ENCODE measurements at places on chromosomes 1 and 21.

GRCh38 chr1:233662575-233663304 lies 48.8 kb downstream of the KCNK1 start:
- DNase-seq: no peak

DNA sequence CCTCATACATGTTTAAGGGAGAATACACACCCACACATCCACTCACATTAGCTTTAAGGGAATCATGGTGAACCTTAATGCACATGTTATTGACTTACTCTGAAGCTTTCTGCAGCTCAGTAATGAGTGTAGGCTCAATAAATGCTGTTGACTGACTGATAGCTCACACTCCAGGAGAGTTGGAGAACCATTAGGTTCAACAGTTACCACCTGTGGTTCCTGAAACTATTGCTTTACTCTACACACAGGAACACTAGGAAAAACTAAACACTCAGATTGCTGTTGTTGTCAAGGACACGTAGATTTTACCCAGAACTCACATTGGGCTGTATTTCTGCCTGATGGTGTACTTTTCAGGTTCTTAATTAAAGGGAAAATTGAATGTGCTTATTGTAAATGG lies 37.3 kb downstream of the ZC3H11B start:
- DNase-seq: no peak

DNA sequence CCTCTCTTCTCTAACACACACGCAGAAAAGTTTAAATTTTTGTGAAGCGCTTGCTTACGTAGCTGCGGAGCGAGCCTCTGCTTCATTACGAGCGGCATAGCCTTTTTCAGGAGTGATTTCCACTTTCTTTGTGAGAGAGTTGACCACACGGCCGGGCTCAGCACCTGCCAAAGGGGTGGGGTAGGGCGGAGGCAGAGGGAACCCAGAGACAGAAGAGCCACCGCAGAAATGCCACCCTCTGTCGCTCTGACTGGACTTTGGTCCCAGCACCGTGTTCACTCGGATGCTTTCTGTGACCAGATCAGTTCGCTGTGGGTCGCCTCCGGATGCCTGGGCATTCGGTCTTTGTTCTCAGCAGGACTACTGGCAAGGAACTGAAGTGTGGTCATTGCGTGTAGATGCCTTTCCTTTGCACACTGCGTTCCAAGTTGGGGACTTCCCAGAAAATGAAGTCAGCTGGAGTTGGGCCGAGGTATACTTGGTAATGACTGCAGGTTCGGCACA lies 883 bp downstream of the CHODL start:
- no peak for DNase-seq

DNA sequence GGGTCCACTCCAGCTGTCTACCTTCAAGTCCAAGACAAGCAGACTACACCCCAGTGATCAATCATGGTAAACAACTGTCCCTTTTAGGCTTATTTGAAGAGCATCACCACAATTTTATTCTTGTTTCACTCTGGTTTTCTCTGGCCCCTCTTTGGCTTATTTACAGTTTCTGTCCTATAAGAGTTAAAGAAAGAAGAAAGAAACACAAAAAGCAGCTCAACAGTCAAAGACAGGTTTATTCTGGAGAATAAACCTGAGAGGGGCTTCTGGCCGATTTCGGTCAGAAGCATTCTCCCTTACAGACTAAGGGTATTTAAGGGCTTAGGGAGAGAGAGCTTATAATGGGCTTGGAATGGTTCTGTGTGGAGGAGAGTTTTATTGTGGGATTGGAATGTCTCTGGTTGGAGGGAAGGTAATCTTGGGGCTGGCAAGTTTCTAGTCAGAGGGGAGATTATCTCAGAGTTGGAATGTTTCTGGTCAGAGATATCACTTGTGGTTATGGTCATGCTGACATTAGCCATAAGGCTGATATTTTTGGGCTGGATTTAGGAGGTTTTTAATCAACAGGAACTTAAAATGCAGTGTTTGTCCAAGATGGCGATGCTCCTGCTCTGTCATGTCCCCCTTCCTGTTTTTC lies 161.0 kb downstream of the URB2 start:
- DNase-seq: no peak

- DNase-seq: no peak
These were observed 35.3 kb downstream of the CLIC6 start for GRCh38 chr21:34704119-34704518.

DNA sequence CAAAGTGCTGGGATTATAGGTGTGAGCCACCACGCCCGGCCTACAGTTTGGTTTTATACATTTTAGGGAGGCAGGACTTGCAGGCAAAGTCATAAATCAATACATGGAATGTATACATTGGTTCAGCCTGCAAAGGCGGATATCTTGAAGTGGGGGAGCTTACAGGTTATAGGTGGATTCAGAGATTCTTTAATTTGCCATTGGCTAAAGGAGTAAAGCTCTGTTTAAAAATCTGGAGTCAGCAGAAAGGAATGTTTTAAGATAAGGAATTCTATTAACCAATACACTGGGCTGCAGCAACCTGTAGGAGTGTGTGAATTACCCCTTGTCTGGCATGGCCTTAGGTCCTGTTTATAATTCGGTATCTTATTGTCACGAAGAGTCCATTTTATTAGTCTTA lies 57.6 kb downstream of the OPTC start:
- DNase-seq: no peak

DNA sequence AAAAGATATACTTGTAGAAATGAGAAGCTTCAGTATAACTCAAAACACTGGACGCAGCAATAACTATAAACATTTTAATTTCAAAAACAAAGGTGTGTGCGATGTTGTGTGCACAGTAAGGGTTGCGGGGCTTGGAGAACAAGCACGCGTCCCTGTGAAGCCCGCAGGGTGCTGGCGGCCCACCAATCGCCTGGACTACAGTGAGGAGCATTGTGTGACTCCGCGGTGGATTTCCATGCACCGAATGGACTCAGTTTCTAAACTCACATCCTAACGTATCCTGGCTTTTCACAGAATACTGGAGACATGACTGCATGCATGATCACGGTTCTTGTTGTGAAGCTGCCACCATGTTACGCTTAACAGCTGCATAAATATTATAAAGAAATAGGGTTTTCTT lies 33.0 kb downstream of the NTPCR start:
- DNase-seq: no peak

DNA sequence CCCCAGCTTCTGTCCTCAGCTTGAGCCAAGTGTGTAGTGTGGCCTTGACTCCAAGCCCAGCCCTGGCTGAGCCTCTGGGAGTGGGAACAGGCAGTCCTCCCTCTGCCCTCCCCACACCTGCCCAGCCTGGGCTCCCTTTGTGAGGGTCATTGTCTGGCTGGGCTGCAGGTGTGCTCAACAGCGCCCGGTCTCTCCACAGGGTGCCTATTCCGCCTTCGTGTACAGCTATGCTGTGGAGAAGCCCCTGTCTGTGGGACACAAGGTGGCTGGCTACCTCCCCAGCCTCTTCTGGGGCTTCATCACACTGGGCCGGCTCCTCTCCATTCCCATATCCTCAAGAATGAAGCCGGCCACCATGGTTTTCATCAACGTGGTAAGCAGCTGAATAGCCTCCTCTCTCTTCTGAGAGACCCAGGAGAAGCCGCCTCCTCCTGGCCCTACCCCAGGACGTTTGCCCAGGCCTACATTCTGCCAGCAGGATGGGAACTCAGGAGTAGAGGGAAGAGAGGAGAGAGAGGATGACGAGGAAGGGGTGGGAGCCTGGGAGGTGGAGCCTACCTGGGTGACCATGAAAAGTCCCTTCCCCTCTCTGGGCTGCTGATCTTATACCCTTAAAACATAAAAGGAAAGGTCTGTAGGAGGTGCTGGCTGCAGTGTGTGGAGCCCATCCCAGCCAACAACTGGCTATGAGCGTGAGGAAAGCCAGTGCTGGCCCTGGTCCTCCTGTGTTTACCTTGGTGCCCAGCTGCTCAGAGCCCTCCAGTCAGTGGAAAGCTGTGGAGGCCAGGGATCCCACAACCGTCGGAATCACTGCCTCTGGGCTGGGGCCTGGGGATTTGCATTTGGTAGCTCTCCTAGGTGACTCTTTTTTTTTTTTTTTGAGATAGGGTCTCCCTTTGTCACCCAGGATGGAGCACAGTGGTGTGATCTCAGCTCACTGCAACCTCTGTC lies 45.7 kb downstream of the ELK4 start:
- no peak for DNase-seq

GRCh38 chr1:241841691-241842090 lies 6.3 kb upstream of the EXO1 start:
- no peak for DNase-seq

DNA sequence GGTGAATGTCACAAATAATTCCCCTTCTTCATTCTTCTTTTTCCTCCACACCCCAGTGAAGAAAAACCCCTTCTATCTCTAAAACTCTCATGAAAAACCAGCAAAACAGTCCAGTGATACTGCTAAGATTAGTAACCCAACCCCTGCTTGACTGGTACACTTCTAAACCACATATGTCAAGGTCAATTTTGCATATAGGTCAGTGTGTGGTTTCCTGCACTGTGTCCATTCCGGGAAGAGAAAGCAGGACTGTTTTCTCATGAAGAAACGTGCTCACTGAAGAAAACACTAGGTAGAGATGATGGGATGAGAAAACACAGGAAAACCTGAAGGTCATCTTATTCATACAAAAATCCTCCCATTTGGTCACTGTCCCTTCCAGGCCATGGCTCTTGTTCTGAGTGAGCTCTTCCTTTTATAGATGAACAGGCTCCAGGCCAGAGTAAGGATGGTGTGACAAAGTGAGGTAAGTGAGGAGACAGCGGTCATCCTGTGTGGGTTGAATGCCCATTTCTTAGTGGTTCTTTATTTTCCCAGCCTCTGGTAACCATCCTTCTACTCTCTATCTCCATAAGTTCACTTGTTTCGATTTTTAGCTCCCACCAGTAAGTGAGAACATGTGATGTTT lies 122.7 kb downstream of the FASLG start:
- DNase-seq: no peak

DNA sequence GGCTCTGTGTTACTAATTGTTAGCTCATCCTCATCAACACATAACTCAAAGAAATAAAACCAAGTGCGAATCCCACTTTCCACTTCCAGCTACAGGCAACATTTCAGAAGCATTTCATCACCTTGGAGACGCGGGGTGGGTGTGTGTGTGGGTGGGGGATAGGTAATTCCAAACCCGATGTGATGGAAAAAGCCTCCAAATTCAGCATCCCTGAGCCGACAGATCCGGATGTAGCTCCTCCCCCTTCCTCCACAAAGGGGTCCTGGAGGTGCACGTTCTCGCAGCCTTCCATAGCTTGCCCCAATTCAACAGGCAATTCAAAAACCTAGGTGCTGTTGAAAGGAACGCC lies 486 bp downstream of the HSPA13 start:
- DNase-seq: no peak

DNA sequence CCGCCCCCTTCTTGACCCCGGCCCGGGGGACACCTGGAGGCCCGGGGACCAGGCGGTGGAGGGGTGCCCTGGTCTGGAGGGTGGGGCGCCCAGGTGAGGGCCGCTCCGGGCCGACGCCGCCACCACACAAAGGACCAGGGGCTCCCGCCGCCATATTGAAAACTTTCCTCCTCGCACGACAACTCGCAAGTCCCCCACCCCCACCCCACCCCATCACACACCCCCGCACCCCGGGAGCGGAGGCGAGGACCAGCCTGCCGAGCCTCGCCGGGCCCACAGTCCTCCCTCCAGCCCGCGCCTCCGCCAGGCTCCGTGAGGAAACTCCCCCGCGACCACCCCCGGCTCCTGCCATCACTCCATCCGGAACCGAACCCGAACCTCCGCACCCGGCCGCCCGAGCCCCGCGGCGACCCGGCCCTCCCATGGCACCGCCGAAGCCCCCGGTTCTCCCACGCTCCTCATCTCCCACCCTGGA lies 733 bp downstream of the KDM5B start:
- no peak for DNase-seq

DNA sequence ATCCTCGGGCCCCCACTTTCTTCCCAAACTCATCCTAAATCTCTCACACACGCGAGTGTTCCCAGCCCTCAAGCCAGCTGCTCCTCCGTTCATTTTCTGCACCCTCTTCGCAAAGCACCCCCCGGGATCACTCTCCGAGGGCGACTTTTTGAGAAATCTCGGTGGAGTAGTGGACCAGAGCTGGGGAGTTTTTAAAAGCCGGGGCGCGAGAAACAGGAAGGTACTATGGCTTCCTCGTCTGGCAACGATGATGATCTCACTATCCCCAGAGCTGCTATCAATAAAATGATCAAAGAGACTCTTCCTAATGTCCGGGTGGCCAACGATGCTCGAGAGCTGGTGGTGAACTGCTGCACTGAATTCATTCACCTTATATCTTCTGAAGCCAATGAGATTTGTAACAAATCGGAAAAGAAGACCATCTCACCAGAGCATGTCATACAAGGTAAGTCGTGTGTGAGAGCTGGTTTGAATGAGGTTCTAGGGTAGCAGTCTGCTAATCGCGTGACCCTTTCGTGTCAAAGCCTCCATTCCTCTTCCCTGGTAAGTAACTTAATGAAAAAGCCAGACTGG lies 800 bp downstream of the DR1 start:
- DNase-seq: no peak

DNA sequence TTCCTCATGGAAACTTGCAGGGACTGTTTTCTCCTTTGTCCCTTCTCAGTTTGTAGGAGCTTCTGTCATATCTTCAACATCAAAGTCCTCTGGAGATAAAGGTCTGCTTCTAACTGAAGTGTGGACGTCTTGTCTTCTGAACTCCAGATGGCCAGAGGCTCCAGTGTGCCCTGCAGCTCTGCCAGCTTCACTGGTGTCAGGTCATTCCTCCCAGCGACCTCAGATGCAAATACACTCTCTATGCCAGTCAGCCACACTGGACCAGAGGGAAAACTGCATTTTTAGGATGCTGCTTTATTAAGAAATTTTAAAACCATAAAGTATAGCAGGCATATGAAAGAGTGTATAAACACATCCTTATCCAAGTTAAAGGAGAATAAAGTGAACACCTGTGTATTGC lies 78.5 kb upstream of the ADAR start:
- no peak for DNase-seq

DNA sequence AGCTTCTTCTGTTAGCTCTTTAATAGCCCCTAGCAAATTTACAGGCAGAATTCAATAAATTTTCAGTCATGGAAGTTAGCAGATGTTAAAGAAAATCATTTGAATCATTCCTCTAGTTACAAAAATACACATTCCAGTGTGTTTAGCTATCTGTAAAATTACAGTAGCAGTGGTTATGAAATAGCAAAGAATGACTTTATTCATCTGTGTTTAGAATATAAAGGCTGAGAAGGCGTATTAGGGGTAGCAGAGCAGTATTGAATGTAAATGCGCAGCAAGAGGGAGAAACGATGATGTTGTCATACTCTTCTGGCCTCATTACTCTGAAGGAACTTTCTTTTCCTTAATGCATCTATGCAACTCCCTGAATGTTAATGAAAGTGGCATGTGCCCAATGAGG lies 106.2 kb upstream of the CYYR1 start:
- no peak for DNase-seq

GRCh38 chr1:59089036-59089798 lies 207.7 kb upstream of the FGGY start:
- DNase-seq: no peak

DNA sequence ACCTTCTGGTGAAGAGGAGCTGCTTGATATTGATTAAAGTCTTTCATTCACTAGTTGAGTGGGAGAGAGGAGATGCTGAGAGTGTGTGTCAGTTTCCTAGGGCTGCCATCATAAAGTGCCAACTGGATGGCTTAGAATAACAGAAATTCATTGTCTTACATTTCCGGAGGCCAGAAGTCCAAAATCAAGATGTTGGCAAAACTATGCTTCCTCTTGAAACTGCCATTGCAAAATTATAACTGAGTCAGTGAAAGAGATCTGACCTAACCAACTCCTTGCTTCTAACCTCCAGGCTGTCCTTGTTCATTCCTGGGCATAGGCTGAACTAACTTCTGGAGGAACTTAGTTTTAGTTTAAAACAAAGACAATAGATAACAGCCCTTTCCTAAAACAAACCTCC lies 47.1 kb downstream of the PTGS2 start:
- DNase-seq: no peak

All from amniotic stem cell (primary cell).